ENCODE measurements at places on chromosomes 7 and 10.

- DNase-seq, result no peak
These were observed 76.7 kb upstream of the MTPN start for GRCh38 chr7:136053689-136054485.

DNA sequence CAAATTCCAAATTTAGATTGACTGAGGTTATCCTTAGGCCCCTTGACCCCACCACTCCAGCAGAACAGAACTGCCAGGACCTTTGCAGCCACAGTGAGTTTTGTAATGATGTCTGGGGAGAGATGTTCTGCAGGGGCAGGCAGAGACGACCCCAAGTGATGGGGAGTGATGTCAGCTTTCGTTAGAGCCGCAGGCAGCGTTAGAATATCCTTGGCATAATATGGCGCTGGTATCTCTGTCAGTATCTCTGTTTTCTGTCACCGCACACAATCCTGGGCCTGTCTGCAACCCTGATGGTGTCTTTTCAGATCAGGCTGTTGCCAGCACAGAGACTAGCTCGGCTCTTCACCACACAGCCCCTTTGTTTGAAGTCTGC lies 1083.6 kb downstream of the KCNMA1 start:
- DNase-seq, result no peak

DNA sequence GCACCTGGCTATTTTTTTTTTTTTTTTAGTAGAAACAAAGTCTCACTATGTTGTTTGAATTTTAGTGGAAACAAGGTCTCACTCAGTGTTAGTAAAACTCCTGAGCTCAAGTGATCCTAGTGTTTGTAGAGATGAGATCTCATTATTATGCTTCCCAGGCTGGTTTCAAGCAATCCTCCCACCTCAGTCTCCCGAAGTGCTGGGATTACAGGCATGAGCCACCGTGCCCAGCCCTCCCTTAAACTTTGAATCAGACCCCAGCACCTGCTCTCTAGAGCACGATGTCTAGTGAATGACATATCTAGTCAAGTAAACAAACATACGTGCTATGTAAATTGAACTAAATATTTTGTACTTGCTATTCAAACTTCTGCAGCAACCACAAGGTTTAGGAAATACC lies 105.6 kb upstream of the MYO3A start:
- DNase-seq, result no peak

GRCh38 chr10:1195828-1196227 lies 139.6 kb downstream of the WDR37 start:
- DNase-seq, result peak; percentile 20

DNA sequence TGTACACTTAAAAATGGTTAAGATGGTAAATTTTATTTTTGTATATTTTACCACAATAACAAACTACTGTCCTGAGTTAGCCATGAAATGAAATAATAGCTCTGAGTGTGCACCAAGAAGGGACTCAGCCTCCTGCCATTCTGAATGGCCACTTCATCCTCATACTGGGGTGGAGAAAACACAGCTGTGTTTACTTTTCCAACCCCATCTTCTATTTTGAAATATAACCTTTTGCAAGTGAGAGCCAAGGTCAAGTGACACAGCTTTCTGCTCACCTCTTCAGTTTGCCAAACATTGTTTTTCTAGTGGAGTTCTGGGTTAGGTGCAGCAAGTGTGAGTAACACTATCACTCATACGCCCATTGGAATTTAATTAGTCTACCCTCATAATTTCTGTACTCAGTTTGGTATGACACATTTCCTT lies 107.4 kb upstream of the GLCCI1 start:
- no peak for DNase-seq

- no peak for DNase-seq
These were observed 972.5 kb upstream of the CELF2 start for GRCh38 chr10:10044922-10045764.

DNA sequence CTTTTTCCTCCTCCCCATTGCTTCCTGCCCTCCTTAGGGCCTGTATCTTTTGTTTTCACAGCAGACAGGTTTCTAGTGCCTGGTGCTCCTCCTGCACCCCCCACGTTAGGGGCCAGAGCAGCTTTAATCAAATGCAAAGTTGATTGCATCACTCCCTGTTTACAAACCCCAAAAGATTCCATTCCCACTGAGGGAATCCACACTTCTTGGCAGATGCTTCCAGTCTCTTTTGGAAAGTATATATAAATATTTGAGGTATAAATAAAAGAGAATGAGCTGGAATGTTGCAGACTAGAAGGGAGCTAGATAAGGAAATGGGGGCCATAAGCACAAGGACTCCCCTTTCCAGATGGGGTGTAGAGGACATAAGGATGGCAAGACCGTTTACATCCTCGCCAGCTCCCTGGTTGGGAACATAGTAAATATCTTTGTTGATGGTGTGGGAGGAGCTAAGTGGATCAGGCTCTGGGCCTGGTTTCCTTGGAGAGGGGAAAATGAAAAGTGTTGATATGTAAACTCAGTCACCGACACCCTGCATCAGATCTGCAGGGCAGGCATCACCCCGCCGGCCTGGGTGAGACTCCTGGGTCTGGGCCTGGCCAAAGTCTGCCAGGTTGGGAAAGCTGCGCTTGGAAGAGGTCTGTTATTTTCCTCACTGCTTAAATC lies 6.2 kb downstream of the RARRES2 start:
- no peak for DNase-seq

GRCh38 chr7:150941351-150942000 lies 36.6 kb downstream of the KCNH2 start:
- DNase-seq, result peak; percentile 61

DNA sequence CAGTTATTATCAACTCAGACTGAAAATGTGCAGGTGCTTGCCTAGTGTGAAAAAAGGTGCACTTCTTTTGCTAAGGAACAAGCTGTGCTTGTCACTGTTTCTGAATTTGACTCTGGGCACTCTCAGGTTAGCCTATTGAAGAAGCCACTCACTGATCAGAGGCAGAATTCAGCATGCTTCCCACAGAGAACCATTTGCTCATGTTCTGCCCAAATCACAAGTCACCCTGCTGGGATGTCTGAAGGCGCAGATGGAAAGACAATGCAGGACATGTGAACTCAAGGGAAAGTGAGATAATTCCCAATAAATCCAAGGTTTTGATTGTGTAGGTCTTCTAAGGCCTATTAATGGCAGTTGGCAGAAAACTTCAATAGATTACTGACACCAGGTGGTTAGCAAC lies 47.8 kb upstream of the CSTF2T start:
- DNase-seq, result no peak

GRCh38 chr7:78020136-78020873 lies 221.7 kb downstream of the PHTF2 start:
- DNase-seq, result no peak

DNA sequence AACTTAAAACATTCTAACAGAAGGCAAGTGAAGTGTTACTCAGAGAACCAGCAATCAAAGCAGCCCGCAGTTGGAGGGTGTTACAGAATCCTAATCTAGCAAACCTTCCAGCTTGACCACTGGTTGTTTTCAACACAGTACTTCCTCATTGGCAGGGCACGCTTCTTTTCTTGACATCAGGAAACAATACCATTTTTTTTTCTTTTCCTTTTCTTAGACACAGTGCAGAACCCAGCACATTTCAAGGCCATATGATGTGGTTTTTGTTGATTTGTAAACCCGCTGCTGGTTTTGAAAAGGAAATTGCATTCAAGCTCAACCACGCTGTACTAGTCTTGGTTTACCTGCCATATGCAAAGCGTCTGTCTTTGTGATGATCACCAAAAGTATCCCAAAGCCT lies 33.4 kb downstream of the RHOBTB1 start:
- DNase-seq, result no peak

- DNase-seq, result no peak
These were observed 767 bp downstream of the KRIT1 start for GRCh38 chr7:92244808-92245486.

GRCh38 chr7:27129729-27130539 lies 623 bp downstream of the HOXA4 start:
- peak; percentile 74 for DNase-seq

DNA sequence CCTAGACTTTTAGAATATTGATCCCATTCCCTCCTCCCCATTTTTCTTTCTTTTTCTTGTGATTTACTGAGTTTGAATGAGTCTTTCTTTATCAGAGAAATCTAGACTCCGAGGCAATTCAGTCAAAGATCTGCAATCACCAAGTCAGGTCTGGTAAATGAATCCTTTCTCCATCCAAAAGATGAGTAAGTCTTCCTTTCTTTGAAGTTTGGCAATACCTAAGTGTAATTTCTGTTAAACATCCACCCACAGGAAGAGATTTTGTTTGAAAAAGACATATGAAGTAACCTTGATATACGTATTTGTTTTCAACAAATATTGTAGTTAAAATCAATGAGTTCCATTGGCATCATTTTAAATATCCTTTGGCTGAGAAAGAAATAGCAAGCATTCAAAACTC lies 58.3 kb downstream of the SLC39A12 start:
- DNase-seq, result no peak

DNA sequence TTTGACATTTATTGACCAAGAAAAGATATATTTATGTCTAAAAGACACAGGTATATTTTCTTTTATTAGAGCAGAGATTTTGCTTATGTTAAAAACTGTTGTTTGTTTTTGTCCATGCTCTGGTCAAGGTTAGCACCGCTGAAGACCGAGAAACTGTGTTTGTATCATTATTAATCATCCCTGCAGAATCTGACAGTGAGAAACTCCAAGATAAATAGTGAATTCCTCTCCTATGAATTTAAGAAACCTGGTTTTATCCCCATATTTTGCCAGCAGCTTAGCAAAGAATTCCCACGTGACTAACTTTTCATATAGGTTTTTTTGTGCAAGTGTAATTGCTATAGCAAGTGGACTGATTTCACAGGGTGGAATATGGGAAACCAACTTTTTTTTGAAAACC lies 77.6 kb downstream of the FRMD4A start:
- no peak for DNase-seq

GRCh38 chr10:56057860-56058259 lies 303.2 kb downstream of the ZWINT start:
- no peak for DNase-seq

DNA sequence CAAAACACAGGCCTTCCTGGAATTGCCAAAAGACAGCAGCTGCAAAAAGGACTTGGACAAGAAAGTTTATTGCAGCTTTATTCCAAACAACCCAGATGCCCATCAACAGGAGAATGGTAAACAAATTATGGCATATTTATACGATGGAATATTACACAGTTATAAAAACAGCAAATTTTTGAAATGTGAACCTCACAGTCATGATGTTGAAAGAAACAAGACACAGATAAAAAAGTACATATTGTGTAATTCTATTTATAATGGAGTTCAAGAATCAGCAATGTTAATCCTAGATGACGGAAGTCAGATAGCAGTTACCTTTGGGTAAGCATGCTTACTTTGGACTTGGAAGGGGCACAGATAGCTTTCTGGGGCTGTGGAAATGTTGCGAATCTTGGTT lies 44.4 kb downstream of the SYPL1 start:
- DNase-seq, result no peak

DNA sequence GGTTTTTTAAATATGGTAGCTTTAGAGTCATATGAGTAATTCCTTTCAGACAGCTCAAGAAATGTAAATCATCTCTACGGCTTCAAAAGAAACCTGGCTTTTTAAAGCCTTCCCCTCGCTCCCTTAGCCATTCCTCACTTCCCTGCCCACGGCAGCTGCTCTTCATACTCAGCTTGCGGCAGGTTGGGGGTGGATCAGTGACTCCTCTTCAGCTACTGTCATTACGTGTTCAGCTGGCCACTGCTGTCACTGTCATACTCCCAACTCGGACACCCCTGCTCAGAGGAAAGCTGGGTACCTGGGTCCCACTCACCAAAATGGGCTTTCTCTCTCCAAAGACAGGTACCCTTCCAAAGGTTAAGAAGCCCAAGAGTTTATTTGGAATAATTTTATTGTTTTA lies 6.6 kb downstream of the YWHAG start:
- DNase-seq, result no peak

DNA sequence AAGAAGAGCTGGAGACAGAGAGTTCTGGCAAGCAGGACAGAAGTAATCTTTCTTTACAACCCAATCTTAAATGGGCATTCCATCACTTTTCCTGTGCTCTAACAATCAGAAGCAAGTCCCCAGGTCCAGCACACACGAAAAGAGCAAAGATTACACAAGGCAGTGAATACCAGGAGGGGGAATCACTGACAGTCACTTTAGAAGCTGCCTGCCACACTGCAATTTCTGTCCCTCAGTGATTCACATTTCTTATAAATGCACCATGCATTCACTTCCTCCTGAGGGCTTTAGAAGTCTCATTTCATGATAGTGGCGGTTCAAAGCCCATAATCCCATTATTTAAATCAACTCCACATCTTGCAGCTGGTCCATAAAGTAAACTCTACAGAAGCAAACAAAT lies 362.5 kb downstream of the POM121L12 start:
- no peak for DNase-seq

GRCh38 chr7:37284805-37285231 lies 163.8 kb downstream of the ELMO1 start:
- peak; percentile 71 for DNase-seq

DNA sequence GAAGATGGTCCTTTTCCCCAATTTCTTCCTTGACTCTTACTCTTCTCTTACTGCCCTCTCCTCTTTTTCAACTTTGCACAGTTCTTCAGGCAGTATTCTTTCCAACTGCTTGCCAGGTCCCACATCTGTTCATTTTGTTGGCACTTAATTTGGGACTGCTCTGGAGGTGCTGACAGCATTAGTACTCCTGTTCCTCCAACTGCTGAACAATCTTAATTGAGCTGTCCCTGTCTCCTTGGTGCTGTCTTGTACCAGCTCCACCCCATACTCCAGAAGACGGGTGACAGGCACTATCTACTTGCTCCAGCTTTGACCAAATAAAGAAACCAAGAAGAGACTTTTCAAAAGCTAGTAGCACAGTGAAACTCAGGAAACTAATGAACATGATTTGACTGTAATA lies 160.0 kb downstream of the PDE1C start:
- no peak for DNase-seq
